Heart right ventricle (tissue), 16 donors: ENCODE measurements at places on chromosomes 11 and 22. TPM values are rescaled to one million over a fixed set of nuclear protein-coding genes. Genes with fewer than 3 reads are reported as not detected.
A peak's percentile ranks its signal among the peaks of the same experiment; 100 is the strongest.

DNA sequence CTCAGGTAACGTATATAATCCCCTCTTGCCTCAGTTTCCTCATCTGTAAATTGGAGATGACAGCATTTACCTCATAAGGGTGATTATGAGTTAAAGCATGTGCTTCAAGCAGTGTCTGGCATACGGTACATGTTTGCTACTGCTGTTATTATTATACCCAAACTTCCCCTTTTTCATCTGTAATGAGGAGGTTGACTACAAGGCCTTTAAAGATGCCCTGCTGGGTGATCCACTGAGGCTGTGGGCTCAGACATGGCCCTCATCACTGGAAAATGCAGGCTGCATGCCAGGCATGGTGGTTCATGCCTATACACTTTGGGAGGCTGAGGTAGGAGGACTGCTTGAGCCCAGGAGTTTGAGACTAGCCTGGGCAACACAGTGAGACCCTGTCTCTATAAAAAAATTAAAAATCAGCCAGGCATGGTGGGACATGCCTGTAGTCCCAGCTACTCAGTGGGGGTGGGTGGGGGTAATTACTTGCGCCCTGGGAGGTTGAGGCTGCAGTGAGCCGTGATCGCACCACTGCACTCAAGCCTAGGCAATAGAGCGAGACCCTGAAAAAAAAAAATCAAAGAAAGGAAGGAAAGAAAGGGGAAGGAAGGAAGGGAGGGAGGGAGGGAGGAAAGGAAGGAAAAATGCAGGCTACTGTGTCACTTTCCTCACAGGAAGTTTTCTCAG, 4.3 kb downstream of the PIK3IP1 start:
- peaks cover 8% of the 10 kb centered on the region for H3K36me3 ChIP-seq
- H3K27ac ChIP-seq, result no peak overlapping the region
- DNase-seq, result no peak
- H3K4me3 ChIP-seq, result no peak overlapping the region
- peaks cover 49% of the 10 kb centered on the region for H3K4me1 ChIP-seq
- H3K27me3 ChIP-seq, result no peaks in the 10 kb centered on the region

- peaks cover 6% of the 10 kb centered on the region for H3K36me3 ChIP-seq
- H3K27me3 ChIP-seq, result no peaks in the 10 kb centered on the region
- peak overlapping the region; percentile 77 for H3K27ac ChIP-seq
- H3K4me1 ChIP-seq, result peaks cover 2% of the 10 kb centered on the region
- peak; percentile 50 for DNase-seq
Measured at GRCh38 chr11:67498544-67498972, 6.6 kb downstream of the PITPNM1 start.

CTSD gene
- 1,048 TPM for total RNA-seq

DNA sequence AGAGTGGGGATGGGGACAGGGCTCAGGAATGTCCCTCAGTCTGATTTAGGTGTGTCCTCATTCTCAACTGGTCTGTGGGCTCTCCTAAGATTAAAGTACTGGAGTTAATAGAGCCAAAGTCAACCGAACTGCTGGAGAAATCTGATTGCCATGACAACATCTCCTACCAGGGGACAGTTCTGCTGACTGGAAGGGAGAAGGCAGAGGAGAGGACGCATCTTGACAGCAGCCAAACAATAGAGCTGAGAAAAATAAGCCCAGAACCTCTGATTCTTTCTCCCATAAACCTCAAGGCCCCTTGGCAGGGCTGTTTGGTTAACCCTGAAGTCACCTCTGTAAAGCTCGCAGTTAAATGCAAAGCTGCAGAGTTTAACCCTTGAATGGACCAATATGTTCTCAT, 2.8 kb downstream of the KCTD14 start:
- peaks cover 10% of the 10 kb centered on the region for H3K27me3 ChIP-seq
- H3K27ac ChIP-seq, result no peak overlapping the region
- no peak overlapping the region for H3K4me3 ChIP-seq
- H3K4me1 ChIP-seq, result peaks cover 5% of the 10 kb centered on the region

DNA sequence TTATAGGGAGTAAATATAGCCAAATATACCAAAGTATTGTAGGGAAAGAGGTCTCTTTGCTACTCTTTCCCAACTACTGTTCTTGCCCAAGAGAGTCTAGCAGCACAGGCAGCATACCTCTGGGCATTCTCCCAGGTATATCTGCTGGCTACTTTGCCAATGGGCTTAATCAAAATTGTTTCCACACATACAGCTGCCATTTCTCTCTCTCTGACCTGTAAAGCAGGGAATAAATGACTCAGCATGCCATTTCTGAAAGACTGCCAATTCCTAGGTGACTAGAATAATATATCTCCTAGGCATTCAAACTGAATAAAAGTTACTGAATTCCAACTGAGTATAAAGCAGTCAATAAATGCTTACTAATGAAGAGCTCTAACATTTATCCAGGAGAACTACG, 44.6 kb downstream of the RDX start:
- no peaks in the 10 kb centered on the region for H3K27me3 ChIP-seq
- H3K4me1 ChIP-seq, result peaks cover 22% of the 10 kb centered on the region
- peaks cover 96% of the 10 kb centered on the region for H3K36me3 ChIP-seq
